ENCODE measurements at places on chromosomes 3 and 15.

DNA sequence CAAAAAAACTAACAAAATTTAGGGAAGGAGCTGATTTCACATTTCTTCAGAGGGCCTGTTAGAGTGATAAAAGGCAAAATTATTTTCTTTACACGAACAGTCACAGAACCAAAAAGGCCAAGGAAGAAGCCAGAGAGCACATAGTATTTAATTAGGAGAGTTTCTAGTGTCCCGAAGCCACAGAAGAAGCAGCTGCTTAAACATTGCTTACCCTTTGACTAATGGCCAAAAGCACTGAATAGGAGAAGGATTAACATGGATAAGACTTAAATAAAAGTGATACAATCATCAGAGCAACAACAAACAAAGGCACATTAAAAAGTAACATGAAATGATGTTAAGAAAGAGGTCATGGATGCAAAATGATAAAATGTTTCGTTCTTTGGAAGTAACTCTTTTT lies 98.6 kb downstream of the CHL1 start:
- DNase-seq: no peak

GRCh38 chr15:68054628-68055223 lies 611 bp downstream of the PIAS1 start:
- DNase-seq: peak; percentile 69

DNA sequence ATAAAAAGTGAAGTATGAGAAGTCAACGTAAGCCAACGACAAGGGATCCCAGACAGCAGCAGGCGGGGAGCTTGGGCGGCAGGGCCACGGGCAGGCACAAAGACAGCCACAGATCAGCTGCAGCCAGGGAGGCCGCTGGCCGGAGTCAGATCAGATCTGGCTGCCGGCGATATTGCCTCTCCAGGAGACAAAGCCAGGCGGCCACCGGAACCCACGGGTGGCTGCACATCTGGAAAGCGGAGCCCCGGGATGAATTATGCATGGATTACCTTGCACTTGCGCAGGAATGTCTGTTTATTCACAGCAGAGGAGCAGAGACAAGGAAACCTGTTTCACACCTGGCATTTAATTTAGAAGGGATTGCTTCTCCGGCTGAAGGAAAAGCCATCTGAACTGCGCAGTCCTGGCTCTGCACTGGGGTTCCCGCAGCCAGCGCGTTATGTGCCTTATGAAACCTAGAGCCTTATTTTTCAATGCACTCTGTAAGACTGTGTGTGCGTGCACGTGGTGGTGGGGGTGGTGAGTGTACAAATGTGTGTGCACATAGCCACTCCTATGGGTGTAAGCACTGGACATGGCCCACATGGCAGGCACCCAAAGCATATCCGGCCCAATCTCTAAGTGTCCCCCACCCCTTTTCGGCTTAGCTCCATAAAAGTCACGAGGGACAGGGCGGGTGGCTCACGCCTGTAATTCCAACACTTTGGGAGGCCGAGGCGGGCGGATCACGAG lies 427.8 kb upstream of the MCTP2 start:
- DNase-seq: peak; percentile 3

DNA sequence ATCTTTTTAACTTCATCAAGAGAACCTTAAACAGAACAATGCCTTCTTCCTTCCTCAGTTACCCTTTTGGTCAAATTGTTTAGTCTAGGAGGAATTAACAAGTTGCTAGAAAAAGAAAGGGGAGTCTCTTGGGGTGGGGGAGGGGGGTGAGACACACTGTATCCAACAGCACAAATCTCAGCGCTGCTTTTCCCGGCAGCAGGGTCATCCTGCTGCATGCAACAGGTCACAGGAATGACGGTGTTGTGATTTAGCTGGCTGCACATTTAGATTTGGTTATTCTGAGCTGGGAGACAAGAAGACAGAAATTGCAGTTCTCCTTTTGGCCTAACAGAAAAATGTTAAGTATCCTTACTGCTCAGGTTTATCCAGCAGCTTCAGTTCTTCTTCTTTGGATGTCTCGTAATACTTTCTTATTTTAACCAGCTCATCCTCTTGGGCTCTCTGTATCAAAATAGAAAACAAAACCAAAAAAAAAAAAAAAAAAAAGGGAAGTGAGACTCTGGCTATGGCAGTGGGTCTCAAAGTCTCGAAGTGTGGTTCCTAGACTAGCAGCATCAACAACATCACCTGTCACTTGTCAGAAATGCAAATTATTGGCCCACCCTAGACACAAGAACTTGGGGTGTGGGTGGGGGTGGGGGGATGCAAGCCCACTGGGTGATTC lies 190.5 kb downstream of the GREM1 start:
- no peak for DNase-seq

DNA sequence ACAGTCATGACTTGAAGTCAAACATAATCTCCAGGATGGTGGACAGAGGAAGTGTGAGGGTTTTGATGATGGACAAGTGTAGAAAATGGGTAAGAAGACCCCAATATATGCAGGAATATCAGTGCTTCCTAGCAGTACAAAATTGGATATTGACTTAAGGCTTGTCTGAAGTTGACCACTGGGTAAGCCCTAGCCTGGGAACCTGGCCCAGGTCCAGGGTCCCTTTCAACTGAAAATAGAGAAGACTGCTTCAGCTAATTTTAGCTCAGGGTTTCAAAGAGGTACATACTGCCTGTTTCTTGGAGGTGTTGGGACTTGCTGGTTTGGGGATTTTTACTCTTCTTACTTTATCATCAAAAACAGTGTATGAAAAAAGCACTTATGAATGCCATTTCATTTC lies 4.7 kb downstream of the NR1D2 start:
- no peak for DNase-seq

GRCh38 chr3:158508481-158508880 lies 62.5 kb upstream of the MLF1 start:
- no peak for DNase-seq

- peak; percentile 79 for DNase-seq
These were observed 1.4 kb downstream of the HTD2 start for GRCh38 chr3:58307639-58308215.

GRCh38 chr3:113898892-113899291 lies 48.9 kb upstream of the ZDHHC23 start:
- DNase-seq: peak; percentile 53

GRCh38 chr3:31004025-31004678 lies 109.7 kb upstream of the GADL1 start:
- peak; percentile 98 for DNase-seq

GRCh38 chr15:76203346-76204108 lies 107.7 kb downstream of the ETFA start:
- no peak for DNase-seq

DNA sequence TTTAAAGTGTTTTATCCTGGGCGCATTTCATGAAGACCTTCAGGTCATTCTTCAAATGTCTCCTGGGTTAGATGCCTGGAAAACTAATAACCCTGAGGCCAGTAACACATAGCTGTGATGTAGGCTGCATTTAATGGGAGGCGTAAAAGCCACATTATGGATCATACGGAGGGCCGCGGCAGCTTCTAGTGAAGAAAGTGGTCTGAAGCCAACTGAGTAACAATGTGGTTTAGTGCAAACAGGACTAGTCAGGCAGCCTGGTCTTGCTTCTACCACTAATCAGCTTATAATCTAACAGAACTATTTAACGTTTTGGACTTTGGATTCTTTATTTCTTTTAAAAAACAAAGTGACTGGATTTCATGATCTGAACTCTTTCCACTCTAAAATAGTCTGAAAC lies 54.4 kb downstream of the ADAMTSL3 start:
- no peak for DNase-seq

DNA sequence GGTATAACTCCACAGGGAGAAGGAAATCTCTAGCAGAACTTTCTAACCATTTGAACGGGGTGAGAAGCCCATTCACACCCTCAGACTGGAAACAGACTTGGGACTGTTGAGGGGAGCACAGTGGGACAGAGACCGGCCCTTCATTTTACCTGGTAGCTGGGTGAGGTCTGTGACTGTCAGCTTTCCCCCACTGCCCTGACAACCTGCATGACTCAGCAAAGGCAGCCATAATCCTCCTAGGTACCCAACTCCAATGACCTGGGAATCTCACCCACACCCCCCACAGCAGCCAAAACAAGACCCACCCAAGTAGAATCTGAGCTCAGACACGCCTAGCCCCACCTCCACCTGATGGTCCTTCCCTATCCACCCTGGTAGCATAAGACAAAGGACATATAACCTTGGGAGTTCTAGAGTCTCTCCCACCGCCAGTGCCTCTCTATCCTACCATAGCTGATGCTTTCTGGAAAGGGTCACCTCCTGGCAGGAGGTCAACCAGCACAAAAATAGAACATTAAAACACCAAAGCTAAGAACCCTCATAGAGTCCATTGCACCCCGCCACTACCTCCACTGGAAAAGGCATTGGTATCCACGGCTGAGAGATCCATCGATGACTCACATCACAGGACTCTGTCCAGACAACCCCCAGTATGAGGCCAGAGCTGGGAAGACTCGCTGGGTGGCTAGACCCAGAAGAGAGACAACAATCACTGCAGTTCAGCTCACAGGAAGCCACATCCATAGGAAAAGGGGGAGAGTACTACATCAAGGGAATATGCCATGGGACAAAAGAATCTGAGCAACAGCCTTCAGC lies 28.0 kb downstream of the SENP7 start:
- DNase-seq: peak; percentile 60

Data from GM23248 (cell line).